ENCODE measurements at places on chromosomes 4 and X.

GRCh38 chrX:20530406-20530921 lies 263.8 kb upstream of the RPS6KA3 start:
- no peak for DNase-seq

GRCh38 chr4:3851211-3851610 lies 85.0 kb downstream of the ADRA2C start:
- no peak for DNase-seq

DNA sequence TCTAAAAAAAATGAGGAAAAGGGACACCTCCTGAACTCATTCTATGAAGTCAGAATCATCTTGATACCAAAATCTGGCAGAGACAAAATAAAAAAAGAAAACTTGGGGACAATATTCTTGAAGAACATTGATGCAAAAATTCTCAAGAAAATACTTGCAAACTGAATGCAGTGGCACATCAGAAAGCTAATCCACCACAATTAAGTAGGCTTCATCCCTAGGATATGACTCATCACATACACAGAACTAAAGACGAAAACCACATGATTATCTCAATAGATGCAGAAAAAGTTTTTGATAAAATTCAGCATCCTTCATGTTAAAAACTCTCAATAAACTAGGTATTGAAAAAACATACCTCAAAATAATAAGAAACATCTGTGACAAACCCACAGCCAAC lies 98.3 kb downstream of the FAM47B start:
- no peak for DNase-seq

DNA sequence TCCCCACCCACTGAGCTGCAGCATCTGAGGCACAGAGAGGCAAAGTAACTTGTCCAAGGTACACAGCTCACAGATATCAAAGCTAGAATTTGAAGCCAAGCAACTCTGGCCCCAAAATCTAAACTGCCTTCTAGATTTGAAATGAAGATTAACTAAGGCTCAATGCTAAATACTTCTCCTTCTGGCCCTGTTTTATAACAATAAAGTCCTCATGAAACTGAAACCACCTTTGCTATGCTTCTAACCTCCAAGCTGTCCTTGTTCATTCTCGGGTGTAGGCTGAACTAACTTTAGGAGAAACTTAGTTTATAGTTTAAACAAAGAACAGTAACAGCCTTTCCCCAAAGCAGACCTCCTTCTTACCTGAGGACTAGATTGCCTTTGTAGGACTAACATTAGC lies 93.6 kb downstream of the DCTD start:
- DNase-seq = no peak

GRCh38 chr4:13367691-13368090 lies 116.4 kb downstream of the RAB28 start:
- no peak for DNase-seq

GRCh38 chrX:151982222-151982621 lies 7.7 kb upstream of the GABRE start:
- DNase-seq = peak; percentile 38

GRCh38 chrX:98956014-98956413 lies 1454.1 kb downstream of the PCDH19 start:
- DNase-seq = no peak

- DNase-seq = no peak
Measured at GRCh38 chr4:184282251-184282713, 64.6 kb upstream of the ENPP6 start.

- no peak for DNase-seq
Measured at GRCh38 chr4:24076811-24077210, 187.0 kb upstream of the PPARGC1A start.

GRCh38 chr4:22055954-22056353 lies 107.4 kb upstream of the KCNIP4 start:
- no peak for DNase-seq

- DNase-seq = peak; percentile 1
Measured at GRCh38 chrX:153061732-153062131, 5.5 kb downstream of the PNMA3 start.

GRCh38 chrX:44240036-44240435 lies 103.4 kb downstream of the EFHC2 start:
- DNase-seq = no peak

DNA sequence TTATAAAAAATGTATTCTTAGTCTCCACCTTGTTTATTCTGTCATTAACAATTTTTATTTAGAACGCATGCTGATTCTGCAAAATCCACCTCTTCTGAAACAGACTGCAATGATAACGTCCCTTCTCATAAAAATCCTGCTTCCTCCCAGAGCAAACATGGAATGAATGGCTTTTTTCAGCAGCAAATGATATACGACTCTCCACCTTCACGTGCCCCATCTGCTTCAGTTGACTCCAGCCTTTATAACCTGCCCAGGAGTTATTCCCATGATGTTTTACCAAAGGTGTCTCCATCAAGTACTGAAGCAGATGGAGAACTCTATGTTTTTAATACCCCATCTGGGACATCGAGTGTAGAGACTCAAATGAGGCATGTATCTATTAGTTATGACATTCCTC lies 75.6 kb upstream of the SMARCA5 start:
- no peak for DNase-seq

DNA sequence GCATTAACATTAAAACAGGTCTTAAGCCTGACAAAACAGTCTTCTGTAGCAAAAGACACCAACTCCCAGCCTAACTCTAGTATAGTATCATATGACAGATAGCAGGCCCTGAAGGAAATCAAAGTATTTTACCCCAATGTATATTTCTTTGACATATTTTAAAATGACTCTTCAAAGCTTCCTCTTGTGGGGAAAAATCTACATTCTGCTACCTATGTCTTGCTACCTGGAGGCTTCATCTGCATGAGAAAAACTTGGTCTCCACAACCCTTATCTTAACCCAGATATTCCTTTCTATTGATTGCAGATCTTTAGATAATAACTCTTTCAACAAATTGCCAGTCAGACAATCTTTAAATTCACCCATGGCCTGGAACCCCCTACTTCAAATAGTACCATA lies 1620.4 kb downstream of the PCDH7 start:
- no peak for DNase-seq

DNA sequence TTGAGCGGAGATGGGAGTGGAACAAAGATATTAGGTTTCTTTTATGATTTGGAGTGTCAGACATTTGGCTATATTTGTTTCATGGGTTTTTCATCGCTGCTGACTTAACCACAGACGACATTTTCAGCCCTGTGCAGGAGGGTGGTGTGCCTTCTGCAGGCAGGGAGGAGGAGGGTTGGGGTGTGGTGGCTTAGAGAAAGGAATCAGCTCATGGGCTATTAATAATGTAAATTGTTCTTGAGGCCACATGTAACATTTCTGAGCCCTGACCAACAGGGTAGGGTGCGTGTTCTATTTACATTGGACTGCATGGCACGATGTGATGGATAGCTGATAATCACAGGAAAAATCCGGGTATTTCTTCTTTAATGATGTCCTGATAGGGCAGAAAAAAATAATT lies 67.6 kb downstream of the POLA1 start:
- no peak for DNase-seq

DNA sequence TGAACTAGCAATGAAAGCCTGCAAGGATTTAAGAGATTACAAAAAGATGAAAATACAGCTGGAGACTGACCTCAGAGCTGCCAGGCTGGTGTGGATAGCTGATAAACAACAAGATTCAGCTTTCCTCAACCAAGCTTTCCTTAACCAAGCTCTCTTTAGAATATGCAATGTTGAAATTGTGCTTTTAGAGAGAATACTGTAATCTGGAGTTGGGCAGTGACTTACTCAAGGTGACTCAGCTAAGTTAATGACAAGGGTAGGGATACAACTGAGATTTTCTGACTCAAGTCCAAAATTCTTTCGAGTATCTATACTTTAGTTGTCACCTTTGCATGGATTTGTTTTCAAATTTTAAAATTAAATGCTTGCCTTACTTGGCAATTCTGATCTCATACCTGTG lies 98.0 kb downstream of the AMMECR1 start:
- DNase-seq = no peak

- DNase-seq = peak; percentile 57
Measured at GRCh38 chr4:17817027-17817426, 6.2 kb downstream of the NCAPG start.

GRCh38 chrX:154010330-154011087 lies 9.2 kb downstream of the IRAK1 start:
- DNase-seq = no peak

DNA sequence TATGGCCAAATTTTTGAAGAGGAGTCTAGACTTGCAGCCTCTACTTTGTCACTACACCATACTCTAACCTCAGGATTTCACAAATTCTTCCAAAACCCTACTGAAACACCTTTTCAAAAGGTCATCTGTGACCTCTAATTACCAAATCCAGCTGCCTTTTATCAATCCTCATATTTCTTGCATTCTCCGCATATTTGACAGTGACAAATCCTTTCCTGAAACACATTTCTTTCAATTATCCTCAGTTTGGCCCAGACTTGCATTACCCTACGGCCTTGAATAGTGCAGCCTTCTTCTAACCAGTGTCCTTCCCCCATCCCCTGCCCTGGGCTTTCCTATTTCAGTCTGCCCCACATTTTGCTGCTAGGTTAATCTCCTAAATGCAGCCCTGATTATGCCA lies 25.5 kb downstream of the MID2 start:
- no peak for DNase-seq

- no peak for DNase-seq
Measured at GRCh38 chrX:9758021-9758638, 7.5 kb downstream of the GPR143 start.

DNA sequence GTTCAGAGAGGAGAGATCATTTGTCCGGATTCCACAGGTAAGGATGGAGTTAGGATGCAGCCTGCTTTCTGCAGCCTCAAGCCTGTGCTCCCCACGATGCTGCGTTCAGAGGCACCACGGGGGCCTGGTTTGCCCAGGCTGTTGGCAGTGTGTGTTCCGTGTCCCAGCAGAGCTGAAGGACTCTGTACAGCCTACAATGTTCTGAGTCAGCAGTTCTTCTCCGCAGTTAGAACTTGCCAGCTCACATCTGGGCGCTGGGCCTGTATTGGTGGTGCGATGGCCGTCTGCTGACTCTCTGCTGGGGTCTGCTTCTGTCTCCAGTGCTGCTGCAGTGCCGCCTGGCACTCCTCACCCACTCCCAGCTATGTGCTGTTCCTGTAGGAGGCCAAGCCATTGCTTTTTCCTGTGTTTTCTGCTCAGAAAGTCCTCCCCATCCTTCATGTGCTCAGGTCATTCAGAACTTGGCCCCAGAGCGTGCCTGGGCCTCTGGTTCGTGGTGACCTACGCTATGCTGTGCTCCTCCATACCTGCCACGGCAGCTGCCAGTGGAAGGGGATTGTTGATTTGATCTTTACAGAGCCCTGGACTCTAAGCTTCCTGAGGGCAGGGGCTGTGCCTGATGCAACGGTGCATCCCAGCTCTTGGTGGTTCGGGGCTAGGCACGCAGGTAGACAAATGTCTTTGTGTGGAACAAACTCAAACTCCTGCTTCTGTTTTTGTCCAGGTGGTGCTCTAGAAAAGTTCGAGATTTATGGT lies 42.6 kb upstream of the TADA2B start:
- no peak for DNase-seq

DNA sequence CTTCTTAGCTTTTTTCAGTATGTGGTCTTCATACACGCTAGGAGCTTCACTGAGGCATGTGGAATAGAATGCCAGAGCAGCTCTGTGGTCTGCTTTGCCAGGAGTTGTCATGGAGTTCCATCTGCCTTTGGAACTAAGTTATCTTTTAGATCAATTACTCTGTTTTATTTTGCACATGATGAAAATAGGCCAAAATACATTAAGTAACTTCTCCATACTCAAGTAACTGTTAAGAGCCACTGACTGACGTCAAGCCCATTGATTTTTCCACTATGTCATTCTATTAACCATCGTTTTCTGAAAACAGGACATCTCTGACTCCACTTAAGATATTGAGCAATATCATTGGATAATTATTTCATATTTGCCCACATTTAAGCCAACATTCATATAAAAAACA lies 415.1 kb upstream of the MAD2L1 start:
- no peak for DNase-seq

- DNase-seq = no peak
Measured at GRCh38 chrX:115560978-115561604, at the start of gene PLS3. PLS3 (plus strand) TSS chrX:115561174; CDS start chrX:115610251, 49,077 bp downstream.

- DNase-seq = no peak
Measured at GRCh38 chr4:20901851-20902250, 201.6 kb downstream of the PACRGL start.

DNA sequence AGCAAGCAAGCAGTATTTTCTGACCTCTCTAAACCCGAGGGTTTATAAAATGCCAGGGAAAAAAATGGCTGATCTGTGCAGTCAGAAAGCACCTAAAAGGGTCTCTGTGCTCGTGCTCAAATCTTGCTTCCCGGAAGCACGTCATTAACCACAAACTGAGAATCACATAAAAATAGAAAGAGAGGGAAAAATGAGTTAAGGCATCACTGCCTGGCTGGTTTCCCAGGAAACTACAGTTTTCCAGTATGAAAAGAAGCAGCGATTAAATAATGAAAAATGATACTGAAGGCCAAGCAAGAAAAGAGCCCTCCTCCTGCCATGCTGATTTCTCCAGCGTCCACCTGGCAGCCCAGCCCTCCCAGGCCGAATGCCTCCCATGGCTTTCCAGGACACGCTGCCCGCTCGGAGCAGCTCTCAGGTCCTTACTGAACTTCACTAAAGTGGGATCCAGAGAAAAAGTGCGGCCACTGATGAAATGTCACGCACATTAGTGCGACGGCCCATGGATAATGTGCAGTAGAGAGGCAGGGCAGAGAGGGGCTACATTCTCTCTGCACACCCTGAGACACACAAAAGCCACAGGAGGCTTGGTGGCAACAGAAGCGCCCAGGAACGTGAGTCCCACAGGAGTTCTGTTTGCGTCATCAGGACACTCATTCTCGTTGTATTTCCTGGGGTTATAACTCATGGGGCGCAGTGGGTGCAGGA lies 80.4 kb downstream of the WFS1 start:
- DNase-seq = no peak

- no peak for DNase-seq
Measured at GRCh38 chr4:147842573-147842972, 110.7 kb downstream of the ARHGAP10 start.
